Activated T-cell treated with anti-CD3 and anti-CD28 coated beads, Interleukin-2, amount 50 U/mL, for 72 hours (primary cell): ENCODE measurements at places on chromosomes 5 and 9. TPM values are rescaled to one million over a fixed set of nuclear protein-coding genes. Genes with fewer than 3 reads are reported as not detected.

Gene ANGPTL2
- not detected for total RNA-seq

Gene FBXO38
- total RNA-seq, result 68.5 TPM

Gene PLCXD3
- not detected for total RNA-seq

Gene NSA2
- 53.1 TPM for total RNA-seq

- H3K27ac ChIP-seq, result no peak overlapping the region
- H3K36me3 ChIP-seq, result no peaks in the 10 kb centered on the region
- H3K4me3 ChIP-seq, result no peak overlapping the region
- peaks cover 6% of the 10 kb centered on the region for H3K27me3 ChIP-seq
These were observed 217.5 kb upstream of the TNC start for GRCh38 chr9:115335439-115335838.

DNA sequence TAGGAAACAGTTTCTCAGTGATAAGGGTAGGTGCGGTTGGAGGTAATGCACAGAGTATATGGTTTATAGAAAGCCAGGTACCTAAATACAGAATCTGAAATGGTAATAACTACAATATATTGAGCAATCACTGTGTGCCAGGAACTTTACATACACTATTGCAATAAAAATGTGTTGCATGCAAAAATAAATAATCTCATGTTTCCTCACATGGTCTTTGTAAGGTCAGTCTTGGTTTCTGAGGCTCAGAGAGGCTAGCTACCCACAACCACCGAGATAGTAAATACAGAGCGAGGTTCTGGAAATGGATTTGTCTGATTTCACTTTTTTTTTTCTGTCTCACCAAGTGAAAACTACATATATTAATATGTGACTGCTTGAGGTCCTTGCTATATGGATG, 128.9 kb downstream of the CAMK4 start:
- H3K27me3 ChIP-seq, result no peaks in the 10 kb centered on the region
- no peak overlapping the region for H3K4me3 ChIP-seq
- H3K4me1 ChIP-seq, result peaks cover 13% of the 10 kb centered on the region
- peaks cover 4% of the 10 kb centered on the region for H3K36me3 ChIP-seq
- H3K27ac ChIP-seq, result no peak overlapping the region

- H3K27me3 ChIP-seq, result peaks cover 26% of the 10 kb centered on the region
- H3K4me3 ChIP-seq, result no peak overlapping the region
- DNase-seq, result no peak
- no peaks in the 10 kb centered on the region for H3K36me3 ChIP-seq
- H3K27ac ChIP-seq, result no peak overlapping the region
These were observed 16.9 kb upstream of the SLC22A4 start for GRCh38 chr5:132277256-132277655.

DNA sequence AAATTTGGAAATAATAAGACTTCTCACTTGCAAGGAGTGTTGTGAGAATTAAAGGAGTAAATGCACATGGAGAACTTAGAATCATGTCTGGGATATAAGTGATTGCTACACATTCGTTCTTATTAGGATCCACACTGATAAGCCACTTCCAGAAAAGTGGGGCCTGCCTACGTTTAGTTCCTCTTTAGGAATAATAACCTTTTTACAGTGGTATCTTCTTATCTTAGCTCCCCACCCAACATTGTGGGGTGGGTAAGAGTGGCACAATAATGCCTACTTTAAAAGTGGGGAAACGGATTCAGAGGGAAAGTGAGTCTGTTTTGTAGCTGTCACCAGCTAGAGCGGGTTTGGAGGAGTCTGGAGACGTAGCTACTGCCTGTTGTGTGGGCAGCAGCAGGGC, 16.0 kb downstream of the DOCK2 start:
- DNase-seq, result no peak
- H3K4me1 ChIP-seq, result peaks cover 94% of the 10 kb centered on the region
- peak overlapping the region; percentile 31 for H3K27ac ChIP-seq

- no peaks in the 10 kb centered on the region for H3K27me3 ChIP-seq
- H3K4me1 ChIP-seq, result peaks cover 82% of the 10 kb centered on the region
- peak overlapping the region; percentile 89 for H3K27ac ChIP-seq
- H3K4me3 ChIP-seq, result peak overlapping the region; percentile 76
- H3K36me3 ChIP-seq, result peaks cover 16% of the 10 kb centered on the region
These were observed 3.5 kb upstream of the HRH2 start for GRCh38 chr5:175654339-175654738.

DNA sequence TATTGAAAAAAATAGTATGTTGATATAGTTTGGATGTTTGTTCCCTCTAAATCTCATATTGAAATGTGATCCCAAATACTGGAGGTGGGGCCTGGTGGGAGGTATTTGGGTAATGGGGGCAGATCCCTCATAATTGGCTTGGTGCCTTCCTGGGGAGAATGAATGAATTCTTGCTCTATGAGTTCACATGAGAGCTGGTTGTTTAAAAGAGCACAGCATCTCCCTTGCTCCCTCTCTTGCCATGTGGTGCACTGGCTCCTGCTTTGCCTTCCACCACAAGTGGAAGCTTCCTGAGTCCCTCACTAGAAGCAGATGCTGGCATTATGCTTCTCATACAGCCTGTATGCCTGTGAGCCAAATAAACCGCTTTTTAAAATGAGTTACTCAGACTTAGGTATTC, 154.8 kb downstream of the ADAMTS6 start:
- no peak overlapping the region for H3K27ac ChIP-seq
- no peak for DNase-seq
- H3K36me3 ChIP-seq, result no peaks in the 10 kb centered on the region
- no peak overlapping the region for H3K4me3 ChIP-seq
- H3K4me1 ChIP-seq, result no peaks in the 10 kb centered on the region

DNA sequence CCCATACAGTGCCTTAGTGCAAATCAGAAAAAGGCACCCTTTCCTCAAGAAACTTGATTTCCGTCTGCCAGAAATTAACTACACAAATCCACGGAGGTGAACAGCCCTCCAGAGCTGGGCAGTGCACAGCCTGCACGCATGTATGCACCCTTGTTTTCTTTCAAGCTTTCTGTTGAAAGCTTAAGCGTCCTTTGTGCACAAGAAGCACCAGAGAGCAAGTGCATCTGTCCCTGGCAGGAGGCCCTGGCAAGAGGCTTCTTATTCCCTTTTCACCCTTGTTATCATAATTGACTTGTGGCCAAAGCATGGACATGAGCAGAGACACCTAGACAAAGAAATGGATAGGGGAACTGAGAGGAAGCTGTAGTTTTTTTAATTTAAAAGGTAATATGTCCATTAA, 47.4 kb upstream of the ATG10 start:
- no peaks in the 10 kb centered on the region for H3K4me1 ChIP-seq
- H3K27me3 ChIP-seq, result peaks cover 6% of the 10 kb centered on the region
- DNase-seq, result no peak
- H3K4me3 ChIP-seq, result no peak overlapping the region
- peaks cover 2% of the 10 kb centered on the region for H3K36me3 ChIP-seq
- H3K27ac ChIP-seq, result no peak overlapping the region

DNA sequence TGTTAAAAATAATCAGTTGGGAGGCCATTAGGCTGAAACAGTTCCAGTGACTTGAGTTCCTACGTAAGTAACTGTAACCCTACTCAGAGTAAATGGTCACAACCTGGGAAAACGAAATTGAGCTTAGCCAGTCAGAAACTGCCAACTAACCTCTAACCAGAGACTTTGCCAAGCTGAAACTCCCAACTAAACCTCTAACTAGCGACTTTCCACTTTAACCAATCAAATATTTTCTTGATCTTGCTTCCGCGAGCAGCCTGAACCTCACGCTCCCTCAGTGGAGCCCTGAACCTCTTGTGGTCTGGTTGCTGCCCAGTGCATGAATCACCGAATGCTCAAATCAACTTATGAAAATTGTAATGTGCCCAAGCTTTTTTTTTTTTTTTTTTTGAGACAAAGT, 156.2 kb downstream of the MED10 start:
- peak; percentile 5 for DNase-seq
- H3K36me3 ChIP-seq, result no peaks in the 10 kb centered on the region
- peak overlapping the region; percentile 36 for H3K4me3 ChIP-seq
- H3K27me3 ChIP-seq, result peaks cover 10% of the 10 kb centered on the region

GRCh38 chr5:128965011-128965637, at the start of gene SLC27A6:
Gene SLC27A6, plus strand, starts transcription at chr5:128965488. Its CDS starts 650 bp downstream, at chr5:128966138.
- H3K27ac ChIP-seq, result no peak within 1 kb of the TSS
- peak within 1 kb of the TSS; percentile 49 for H3K4me3 ChIP-seq
- no peaks in the 10 kb centered on the region for H3K27me3 ChIP-seq
- H3K36me3 ChIP-seq, result no peaks in the 10 kb centered on the region
- H3K4me1 ChIP-seq, result no peaks in the 10 kb centered on the region
- no peak for DNase-seq

GRCh38 chr5:138037271-138037670, 4.4 kb upstream of the FAM13B start:
- no peak overlapping the region for H3K27ac ChIP-seq
- H3K36me3 ChIP-seq, result peaks cover under 1% of the 10 kb centered on the region
- H3K4me3 ChIP-seq, result no peak overlapping the region
- H3K27me3 ChIP-seq, result no peaks in the 10 kb centered on the region

- H3K4me1 ChIP-seq, result peaks cover 20% of the 10 kb centered on the region
- DNase-seq, result peak; percentile 9
- no peak overlapping the region for H3K27ac ChIP-seq
- no peak overlapping the region for H3K4me3 ChIP-seq
- H3K36me3 ChIP-seq, result no peaks in the 10 kb centered on the region
These were observed 50.8 kb downstream of the ADAMTS12 start for GRCh38 chr5:33840927-33841547.

DNA sequence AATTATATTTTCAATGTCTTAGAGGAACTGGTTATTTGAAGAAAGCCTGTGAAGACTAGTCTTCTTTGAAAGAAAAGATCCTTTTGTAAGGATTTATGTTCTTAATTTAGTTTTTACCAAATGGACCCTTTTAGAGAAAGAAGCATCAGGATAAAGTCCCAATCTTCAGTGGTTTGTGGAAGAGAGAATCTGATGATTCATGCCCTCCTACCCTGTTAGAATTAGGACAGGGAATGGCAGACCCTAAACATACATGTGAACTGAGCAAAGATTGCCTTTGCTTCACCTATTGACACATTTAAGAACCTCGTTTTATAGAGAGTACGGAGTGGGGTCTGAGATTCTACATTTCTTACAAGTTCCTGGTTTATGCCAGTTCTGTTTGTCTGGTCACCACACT, 20.1 kb upstream of the TMEFF1 start:
- no peak overlapping the region for H3K27ac ChIP-seq
- H3K27me3 ChIP-seq, result no peaks in the 10 kb centered on the region
- DNase-seq, result no peak
- H3K4me3 ChIP-seq, result no peak overlapping the region
- H3K36me3 ChIP-seq, result peaks cover 7% of the 10 kb centered on the region

DNA sequence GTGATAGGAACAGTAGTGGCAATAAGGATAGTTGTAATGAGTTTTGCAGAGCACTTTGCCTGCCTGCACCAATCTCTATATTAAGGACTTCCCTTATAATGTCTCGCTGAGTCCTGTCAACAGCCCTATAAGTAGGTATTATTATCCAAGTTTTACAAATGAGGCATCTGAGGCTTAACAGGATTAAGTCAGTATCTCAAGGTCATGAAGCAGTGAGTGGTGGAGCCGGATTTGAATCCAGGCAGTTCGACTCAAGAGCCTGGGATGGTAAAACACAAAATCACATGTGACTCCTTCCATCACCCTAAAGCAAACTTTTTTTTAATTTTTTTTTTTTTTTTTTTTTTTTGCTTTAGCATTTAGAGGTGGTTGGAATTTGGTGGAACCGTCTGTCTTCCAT, 59.0 kb upstream of the RARS1 start:
- H3K4me3 ChIP-seq, result no peak overlapping the region
- no peaks in the 10 kb centered on the region for H3K27me3 ChIP-seq
- H3K36me3 ChIP-seq, result no peaks in the 10 kb centered on the region
- no peak overlapping the region for H3K27ac ChIP-seq

DNA sequence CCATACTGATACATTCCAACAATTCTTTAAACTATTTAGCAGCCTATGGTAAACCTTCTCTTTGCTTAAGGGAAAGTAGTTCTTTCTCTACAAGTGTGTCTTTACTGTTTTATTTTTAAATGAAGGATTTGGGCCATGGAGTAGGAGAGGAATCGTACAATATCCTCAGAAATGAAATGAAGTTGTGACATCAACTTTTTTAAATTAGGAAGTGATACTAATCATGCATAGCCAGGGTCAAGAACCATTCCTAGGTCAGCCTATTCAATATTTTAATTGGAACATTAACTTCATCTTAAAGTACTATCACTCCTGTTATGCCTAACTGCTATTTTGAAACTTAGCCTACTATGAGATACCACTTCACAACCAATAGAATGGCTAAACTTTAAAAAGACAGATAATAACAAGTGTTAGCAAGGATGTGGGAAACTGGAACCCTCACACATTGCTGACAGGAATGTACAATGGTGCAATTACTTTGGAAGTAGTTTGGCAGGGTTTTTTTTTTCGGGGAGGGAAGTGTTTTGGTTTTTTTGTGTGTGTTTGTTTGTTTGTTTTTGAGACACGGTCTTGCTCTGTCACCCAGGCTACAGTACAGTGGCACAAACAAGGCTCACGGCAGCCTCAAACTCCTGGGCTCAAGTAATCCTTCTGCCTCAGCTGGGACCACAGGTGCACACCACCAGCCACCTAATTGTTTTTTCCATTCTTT, 10.7 kb downstream of the AGTPBP1 start:
- H3K27me3 ChIP-seq, result no peaks in the 10 kb centered on the region
- no peak overlapping the region for H3K4me3 ChIP-seq
- peaks cover 79% of the 10 kb centered on the region for H3K4me1 ChIP-seq

DNA sequence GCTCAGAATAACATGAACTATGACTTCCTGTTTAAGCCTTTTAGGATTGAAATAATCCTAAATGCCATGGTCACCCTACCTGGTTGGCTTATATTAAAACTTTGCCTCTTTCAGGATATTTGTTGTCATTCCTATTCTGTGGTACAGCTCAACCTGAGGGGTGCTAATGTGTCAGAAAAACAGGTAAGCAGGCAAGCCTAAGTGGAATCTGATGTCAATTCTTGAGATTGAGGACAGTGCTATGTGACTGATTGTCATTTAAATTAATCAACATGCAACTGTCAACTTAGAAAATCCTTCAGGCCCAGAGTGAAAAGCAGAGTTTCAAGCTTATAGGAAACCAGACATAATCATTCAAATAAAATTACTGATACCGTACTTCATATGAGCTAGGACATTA, 2.6 kb upstream of the RORB start:
- H3K36me3 ChIP-seq, result peaks cover 5% of the 10 kb centered on the region
- DNase-seq, result no peak
- H3K4me3 ChIP-seq, result no peak overlapping the region
- H3K27ac ChIP-seq, result no peak overlapping the region
- H3K4me1 ChIP-seq, result peaks cover 28% of the 10 kb centered on the region
- H3K27me3 ChIP-seq, result peaks cover 40% of the 10 kb centered on the region

DNA sequence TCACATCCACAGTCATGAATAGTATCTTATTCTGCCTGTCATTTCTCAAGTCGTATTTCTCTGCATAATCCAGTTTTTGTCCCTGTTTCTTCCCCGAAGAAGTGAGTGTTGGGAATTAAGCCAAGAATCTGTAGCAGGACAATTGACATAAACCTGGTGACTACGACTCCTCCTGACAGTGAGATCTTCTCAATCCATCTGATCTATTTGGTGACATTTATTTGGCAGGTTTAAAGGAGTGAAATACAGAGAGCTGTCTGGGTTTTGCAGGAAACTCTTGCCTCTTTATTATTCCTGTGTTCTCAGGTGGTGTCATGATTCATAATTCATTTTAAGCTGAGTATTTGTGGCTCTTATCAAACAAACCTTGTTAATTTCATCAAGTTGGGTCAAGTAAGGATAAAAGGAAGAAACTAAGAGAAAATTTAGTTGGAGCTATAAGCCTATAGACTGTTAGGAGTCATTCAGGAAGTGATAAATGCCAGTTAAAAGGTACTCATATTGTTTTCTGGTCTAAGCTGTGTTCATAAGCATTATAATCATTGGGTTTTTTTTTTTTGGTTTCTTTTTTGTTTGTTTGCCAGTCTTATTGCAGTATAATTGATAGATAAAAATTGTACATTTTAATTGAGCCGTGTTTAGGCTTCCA, 95.9 kb upstream of the PCSK1 start:
- H3K27me3 ChIP-seq, result no peaks in the 10 kb centered on the region
- H3K4me3 ChIP-seq, result no peak overlapping the region
- H3K27ac ChIP-seq, result no peak overlapping the region
- no peak for DNase-seq
- no peaks in the 10 kb centered on the region for H3K4me1 ChIP-seq
- H3K36me3 ChIP-seq, result no peaks in the 10 kb centered on the region
